ENCODE measurements at places on chromosomes 1 and 21.

DNA sequence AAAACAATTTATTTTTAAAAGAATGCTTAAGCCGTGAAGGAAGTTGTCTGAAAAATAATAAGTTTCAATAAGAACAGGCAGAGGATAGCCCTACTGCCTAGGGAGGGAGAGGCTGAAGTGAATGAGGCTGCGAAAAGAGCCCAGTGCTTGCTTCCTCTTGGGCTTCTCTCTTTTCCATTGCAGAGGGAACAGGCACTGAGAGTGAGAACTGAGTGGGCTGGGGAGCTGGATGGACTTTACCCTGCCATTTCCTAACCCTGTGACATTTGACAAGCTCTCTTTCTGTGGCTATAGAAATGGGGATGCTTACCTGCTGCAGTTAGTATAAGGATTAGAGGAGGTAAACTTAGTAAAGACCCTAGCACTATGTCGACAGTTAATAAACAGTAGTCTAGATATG lies 30.0 kb downstream of the TENT5C start:
- DNase-seq, result no peak

- no peak for DNase-seq
These were observed 747 bp downstream of the ADAMTS1 start for GRCh38 chr21:26844258-26845065.

- no peak for DNase-seq
These were observed 107.7 kb upstream of the USP24 start for GRCh38 chr1:55322842-55323241.

- DNase-seq, result no peak
These were observed 47.8 kb upstream of the SRSF10 start for GRCh38 chr1:24027838-24028468.

DNA sequence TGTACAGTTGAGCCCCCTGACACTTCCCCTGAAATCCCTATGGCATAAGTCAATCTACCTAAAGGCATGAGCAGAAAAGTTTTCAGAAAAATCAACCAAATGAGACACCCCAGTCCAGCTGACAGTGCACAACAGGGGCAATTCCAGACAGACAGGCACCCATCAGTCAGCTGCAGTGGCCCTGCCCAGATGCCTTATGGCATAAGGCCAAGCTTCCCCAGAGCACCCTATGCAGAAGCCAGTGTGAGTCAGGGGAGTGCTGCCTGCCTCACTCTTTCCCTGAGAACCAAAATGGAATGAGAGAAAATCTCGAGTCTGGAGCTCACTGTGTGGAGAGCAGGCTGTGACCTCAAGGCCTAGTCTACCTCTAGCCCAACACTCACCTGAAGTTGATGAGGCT lies 38.1 kb downstream of the MRAP start:
- no peak for DNase-seq

DNA sequence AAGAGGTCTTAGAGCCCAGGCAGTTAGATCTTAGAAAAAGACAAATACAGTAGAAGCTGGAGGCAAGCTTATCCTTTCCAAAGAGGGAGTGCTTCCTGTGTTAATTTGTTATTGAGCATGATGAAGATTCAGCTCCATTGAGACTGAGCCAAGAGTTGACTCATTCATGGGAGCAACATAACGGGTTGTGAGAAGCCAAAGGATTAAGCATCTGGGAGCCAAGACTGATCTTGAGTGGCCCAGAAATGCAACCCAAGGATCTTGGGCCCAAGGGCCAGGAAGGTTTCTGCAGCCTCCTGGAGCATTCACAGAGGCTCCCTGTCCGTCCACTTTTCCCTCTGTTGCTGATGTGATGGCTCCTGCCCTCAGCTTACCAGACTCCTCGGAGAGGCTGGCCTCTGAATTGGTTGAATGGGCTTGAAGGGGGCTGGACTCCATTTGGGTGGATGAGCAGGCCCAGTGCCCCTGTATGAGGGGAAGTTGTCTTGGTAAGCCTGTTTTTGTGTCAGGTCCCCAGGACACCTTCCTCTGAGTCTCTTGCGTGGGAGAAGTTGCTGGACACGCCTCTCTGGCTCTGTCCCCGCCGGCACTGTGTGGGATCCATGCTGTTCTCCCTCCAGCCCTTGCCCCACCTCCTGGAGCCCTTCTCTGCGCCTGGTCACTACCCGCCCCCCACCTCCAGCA lies 42.4 kb downstream of the PDE9A start:
- DNase-seq, result no peak

GRCh38 chr1:34663031-34663430 lies 91.8 kb upstream of the GJB5 start:
- DNase-seq, result no peak

- no peak for DNase-seq
These were observed 3.1 kb upstream of the TRIM45 start for GRCh38 chr1:117124661-117125060.

DNA sequence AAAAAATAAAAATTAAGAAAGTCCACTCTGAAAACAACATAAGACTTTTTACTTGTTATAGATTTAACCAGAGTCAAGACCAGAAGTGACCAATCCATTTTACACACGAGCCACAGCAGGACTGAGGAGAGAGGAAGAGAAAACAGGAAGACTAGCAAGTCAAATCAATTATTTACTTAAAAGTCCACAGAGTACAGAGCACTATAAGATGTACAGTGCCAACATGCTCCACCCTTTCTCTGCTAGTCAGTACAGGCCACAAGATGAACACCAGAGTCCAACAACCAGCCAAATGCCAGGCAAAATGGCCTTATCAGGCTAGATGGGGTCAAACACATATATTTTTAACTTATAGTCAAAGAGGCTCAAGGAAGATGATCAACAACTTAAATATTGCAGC lies 19.5 kb downstream of the LUZP1 start:
- DNase-seq, result no peak
